ENCODE measurements at places on chromosomes 1 and 21. TPM values are rescaled to one million over a fixed set of nuclear protein-coding genes. Genes with fewer than 3 reads are reported as not detected.
A peak's percentile ranks its signal among the peaks of the same experiment; 100 is the strongest.

RPAP2 gene
- 23.0 TPM for total RNA-seq

SPRR2F gene
- total RNA-seq = not detected

- no peak for DNase-seq
Observed at GRCh38 chr21:17598437-17598836, 14.3 kb downstream of the BTG3 start.

DNA sequence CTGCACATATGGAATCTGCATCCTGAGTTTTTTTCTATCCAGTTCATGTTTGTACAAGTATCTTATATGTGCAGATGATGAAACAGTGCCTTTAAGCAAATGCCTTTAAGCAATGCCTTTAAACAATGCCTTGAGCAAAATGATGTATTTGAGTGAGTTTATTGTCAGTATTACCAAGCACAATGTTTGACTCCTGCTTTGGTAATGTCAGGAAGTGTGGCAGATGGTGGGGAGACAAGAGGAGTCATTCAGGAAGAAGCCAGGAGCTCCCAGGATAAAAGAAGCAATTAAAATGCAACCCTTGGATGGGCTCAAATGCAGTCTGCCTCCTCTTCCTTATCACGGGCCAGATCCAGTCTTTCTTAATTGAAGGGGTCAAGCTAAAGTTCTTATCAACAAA, 108.7 kb upstream of the KCNJ15 start:
- no peak for DNase-seq

DNA sequence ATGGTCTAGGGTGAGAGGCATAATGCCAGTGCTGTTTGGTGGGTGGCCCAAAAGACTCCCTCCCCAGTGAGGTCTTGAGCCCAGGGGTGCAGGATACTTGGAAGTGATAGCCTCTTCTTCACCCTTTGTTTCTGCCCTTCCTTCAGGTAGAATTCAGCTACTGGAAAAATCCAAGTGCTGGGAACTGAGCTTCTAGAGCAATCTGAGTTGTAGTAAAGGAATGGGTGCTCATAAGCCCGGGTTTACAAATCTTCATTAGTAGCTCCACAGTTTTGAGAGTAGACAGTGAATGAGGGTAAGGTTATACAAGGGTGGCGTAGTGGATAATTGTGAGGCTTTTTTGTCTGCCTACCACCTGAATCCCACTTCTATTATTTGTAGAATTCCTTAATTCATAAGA, 29.2 kb upstream of the CD84 start:
- DNase-seq = no peak

S100A9 gene
- total RNA-seq = 131 TPM

DNA sequence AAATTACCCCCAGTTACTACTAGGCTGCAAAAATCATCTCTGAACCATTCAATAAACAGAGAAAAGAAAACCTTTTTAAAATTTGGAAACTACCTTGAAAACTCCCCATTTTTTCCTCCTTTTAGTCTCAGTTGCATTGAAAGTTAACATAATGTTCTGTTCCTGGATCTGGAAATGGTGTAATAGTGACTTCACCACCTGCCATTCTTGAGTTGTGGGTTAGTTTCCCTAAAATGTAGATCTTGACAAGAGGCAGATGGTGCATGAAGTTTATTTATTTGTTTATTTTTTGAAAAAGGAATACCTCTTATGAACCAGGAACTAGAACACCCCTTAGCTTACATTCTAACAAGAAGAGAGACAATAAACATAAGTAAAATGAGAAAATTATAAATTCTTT, 72.8 kb downstream of the ATF6 start:
- DNase-seq = no peak

BCL2L15 gene
- 0.31 TPM for total RNA-seq

COL8A2 gene
- total RNA-seq = 4.1 TPM

GRCh38 chr1:113142791-113143190, 69.8 kb downstream of the LRIG2 start:
- DNase-seq = no peak

DNA sequence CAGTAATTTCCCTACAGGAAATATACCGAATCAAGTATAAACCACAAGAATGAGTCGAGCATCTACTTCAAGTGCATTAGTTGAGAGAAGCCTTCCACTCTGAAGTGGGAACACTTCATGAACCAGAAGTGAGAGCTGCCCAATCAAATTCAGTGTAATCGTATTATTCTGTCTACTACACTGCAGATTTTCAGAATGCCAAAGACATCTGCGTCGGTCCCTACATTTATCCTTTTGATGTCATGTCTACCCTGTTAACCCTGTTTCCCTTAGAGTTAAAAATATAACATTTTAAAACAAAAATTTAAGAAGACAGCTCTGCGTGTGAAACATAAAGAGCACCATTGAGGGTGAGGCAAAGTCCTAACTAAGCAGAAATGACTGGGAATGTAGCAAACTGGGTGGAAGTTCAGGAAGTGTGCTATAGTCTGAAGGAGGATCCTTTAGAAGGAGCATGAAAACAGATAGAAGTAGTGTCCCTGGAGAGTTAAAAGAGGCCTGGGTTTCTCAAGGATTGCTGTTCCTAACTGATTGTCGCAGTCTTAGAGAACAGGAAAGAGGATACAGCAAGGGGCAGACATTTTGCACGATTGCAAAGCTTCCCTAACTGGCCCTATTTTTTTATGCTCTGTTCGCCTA, 291.2 kb downstream of the PTPRC start:
- DNase-seq = no peak

DNA sequence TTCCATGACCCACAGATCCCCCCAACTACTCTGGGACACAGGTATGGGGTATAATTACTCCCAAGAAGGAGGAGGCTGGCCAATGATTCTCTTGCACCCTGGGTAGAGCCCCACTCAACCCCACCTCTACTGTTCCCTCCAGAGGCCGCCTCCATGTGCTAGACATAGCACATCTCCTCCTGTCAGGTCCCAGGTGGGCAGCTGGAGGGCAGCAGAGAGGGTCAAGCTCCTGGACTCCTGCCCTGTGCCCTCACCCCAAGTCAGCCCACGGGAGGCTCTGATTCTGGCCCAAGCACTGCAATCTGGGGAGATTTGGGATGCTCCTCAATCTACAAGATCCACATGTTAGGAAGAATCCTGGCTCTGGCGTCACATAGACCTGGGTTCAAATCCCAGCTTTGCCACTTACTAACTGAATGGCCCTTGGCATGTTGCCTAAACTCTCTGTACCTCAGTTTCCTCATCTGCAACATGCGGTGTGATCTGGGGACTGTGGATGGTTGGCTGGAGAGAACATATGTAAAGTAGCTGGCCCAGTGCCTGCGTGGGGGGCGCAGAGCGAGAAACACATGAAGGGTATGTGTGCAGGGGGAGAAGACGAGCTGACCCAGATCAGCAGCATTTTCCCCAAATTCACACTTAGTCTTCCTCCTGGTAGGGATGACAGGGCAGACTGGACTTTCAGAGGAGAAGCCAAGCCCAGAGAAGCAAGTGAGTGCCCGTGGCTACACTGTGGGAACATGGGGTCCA, 23.2 kb downstream of the TNNT2 start:
- peak; percentile 41 for DNase-seq

DNA sequence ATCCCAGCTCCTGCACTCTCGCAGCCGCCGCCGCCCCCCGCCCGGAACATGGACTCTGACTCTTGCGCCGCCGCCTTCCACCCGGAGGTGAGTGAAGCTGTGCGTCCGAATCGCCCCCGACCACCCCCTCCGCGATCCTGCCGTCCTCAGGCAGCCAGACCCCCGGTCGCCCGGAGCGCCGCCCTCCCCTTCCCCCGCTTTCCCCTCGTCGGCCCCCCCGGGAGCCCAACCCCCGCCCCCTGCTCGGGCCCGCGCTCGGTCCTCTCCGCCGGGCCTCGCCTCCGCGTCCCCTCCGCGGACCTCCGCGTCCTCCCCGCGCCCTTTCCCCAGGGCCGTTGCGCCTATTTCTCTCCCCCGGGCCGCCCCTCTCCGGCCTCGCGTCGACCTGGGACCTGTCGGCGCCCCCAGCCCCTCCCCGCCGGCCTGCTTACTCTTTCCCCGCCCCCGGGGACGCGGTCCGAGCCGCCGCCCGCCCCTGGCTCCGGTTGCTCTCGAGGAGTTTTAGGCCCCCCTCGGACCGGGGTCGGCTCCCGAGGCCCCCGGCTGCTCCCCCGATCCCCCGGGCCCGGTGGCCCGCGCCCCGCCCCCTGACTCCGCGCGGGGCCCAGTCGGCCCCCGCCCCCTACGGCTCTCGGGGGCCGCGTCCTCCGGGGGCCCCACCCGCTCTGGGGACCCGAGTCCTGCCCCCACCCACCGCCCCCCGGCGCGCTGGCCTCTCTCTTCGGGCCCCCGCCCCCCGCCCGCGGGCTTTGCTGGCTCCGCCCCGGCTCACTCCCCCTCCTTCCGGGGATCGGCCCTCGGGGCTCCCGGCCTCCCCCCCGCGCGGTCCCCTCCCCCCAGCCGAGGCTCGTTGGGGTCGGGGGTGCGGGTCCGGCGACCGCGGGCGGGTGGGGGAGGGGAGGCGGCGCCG, 743 bp downstream of the PHF13 start:
- peak; percentile 87 for DNase-seq

NFIA gene
- 127 TPM for total RNA-seq

All from right cardiac atrium (tissue), 5 donors.